Right atrium auricular region (tissue), 2 donors: ENCODE measurements at places on chromosomes 13 and 19. TPM values are rescaled to one million over a fixed set of nuclear protein-coding genes. Genes with fewer than 3 reads are reported as not detected.
A peak's percentile ranks its signal among the peaks of the same experiment; 100 is the strongest.

- H3K4me1 ChIP-seq = no peaks in the 10 kb centered on the region
- DNase-seq = no peak
- no peaks in the 10 kb centered on the region for H3K27me3 ChIP-seq
- H3K4me3 ChIP-seq = no peak overlapping the region
- no peaks in the 10 kb centered on the region for H3K36me3 ChIP-seq
Observed at GRCh38 chr13:73317140-73317539, 258.3 kb downstream of the KLF5 start.

DNA sequence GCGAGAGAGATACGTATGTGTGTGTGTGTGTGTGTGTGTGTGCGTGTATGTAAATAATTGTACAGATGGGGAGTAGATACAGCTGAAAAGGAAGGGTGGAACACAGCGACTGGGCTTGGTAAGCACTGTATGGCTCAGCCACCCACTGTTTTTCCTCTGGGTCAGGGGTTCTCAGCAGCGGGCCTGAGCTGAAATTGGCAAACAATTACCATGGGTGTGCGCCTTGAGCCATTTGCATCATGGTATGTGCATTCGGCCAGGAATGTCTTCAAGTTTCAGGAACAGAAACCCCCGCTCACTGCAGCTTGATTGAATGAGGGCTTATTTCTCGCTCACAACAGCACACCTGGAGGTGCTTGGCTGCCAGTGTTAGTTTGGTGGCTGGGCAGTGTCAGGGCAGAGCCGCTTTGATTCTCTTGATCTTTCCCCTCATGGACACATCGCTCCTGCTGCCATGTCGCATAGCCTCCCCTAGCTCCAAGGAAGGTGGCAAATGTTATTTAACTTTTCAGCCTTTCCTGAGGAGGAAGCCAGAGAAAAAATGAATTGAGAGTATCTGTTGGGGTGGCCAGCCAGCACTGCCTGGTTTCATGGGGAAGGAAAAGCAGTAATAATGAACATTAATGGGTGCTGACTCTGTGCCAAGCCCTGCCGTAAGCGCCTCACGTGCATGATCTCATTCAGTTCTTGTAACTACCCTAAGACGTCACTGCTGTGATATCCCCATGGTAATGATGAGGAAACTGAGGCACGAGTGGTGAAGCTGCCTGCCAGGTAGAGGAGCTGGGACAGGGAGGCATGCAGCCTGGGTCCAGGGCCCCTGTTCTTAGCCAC is 126.9 kb downstream of the SIPA1L3 start:
- peaks cover 18% of the 10 kb centered on the region for H3K4me1 ChIP-seq
- H3K27ac ChIP-seq = no peak overlapping the region
- H3K4me3 ChIP-seq = no peak overlapping the region
- H3K36me3 ChIP-seq = no peaks in the 10 kb centered on the region
- DNase-seq = no peak
- no peaks in the 10 kb centered on the region for H3K27me3 ChIP-seq

DNA sequence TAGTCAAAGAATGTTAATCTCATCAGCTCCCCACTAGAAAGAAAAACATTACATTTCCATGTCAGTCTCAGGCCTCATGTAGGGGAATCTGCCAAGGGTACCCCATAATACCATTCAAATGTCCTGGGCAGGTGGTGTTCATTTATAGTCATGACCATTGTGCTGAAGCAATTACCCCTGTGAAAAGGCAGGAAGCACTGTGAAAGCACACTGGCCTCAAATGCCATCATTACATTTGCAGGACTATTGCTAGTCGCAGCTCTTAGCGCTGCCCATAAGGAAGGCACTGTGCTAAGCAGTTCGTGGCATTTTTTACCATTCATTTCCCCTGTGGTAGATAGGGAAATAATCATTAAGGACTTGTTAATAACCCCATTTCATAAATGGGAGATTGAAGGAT is 109.0 kb downstream of the LHFPL6 start:
- H3K27ac ChIP-seq = no peak overlapping the region
- no peaks in the 10 kb centered on the region for H3K27me3 ChIP-seq
- H3K36me3 ChIP-seq = no peaks in the 10 kb centered on the region
- DNase-seq = no peak
- H3K4me1 ChIP-seq = peaks cover 38% of the 10 kb centered on the region

- DNase-seq = no peak
- no peaks in the 10 kb centered on the region for H3K4me1 ChIP-seq
- H3K27me3 ChIP-seq = no peaks in the 10 kb centered on the region
- H3K36me3 ChIP-seq = no peaks in the 10 kb centered on the region
Observed at GRCh38 chr13:60720590-60720989, 323.6 kb downstream of the TDRD3 start.

DNA sequence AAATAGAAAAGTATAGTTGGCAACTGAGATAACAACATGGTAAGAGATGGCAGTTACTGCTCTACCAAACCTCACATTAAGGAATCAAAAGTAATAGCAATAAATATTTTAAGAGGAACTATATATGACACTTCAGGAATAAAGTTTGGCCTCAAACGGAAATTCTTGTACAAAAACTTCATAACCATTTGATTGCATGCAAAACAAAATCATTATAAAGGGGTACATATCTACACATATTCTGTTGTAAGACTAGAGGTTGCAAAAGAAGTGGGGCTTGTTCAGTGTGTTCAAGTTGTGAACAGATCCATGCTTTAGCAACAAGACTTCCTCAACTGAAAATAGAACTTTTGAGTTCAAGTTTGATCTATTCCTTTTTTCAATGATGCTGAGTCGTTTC is 133.5 kb upstream of the MIR17HG start:
- no peak overlapping the region for H3K4me3 ChIP-seq
- H3K4me1 ChIP-seq = no peaks in the 10 kb centered on the region
- H3K27me3 ChIP-seq = no peaks in the 10 kb centered on the region
- H3K36me3 ChIP-seq = no peaks in the 10 kb centered on the region

DNA sequence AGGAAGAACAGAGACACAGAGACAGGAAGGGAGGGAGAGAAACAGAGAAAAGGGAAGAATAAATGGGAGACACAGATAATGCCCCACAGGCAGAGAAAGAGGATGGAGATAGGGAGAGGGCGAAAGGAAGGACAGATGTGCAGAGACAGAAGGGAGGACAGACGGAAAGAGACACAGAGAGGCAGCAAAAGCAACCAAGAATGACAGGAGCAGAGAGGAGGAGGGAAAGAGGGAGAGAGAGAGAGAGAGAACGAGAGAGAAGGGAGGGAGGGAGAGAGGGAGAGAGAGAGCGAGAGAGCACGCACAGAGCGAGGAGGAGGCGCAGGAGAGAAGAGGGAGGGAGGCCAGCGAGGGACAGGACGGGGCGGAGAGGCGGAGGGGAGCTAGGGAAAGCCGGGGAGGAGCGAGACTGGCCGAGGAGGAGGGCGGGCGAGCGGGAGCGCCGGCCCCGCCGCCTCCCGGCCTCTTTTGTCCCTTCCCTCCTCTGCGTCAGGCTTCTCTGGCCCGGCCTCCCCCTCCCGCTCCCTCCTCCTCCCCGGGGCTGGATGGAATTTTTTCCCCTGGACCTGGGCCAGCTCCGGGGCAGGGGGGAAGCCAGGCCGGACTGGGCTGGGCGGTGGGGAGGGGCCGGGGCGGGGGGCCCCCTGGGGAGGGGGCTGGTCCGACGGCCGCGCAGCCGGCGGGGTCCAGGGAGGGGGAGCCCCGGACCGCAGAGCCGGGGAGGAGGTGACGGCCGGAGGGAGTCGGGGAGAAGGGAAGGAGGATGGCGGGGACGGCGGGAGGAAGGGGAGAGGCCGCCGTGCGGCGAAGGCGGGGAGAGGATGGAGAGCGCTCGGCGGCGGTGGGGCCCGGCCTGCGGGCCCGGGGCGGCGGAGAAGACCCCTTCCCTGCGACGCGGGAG is 4.2 kb upstream of the SPACA6 start:
- no peaks in the 10 kb centered on the region for H3K27me3 ChIP-seq
- peak overlapping the region; percentile 97 for H3K27ac ChIP-seq
- H3K4me1 ChIP-seq = peaks cover 49% of the 10 kb centered on the region
- H3K36me3 ChIP-seq = peaks cover 12% of the 10 kb centered on the region
- DNase-seq = peak; percentile 88

- H3K36me3 ChIP-seq = no peaks in the 10 kb centered on the region
- no peak for DNase-seq
- no peak overlapping the region for H3K4me3 ChIP-seq
- H3K27ac ChIP-seq = no peak overlapping the region
- no peaks in the 10 kb centered on the region for H3K4me1 ChIP-seq
Observed at GRCh38 chr13:107034236-107034872, 466.4 kb upstream of the ARGLU1 start.

GRCh38 chr19:40266119-40266518 is 19.0 kb downstream of the AKT2 start:
- no peaks in the 10 kb centered on the region for H3K4me1 ChIP-seq
- peaks cover 23% of the 10 kb centered on the region for H3K36me3 ChIP-seq
- DNase-seq = no peak
- no peaks in the 10 kb centered on the region for H3K27me3 ChIP-seq
- peak overlapping the region; percentile 80 for H3K27ac ChIP-seq

The CGB5 gene
- not detected for total RNA-seq

The LILRA1 gene
- total RNA-seq = 0.47 TPM

- H3K4me1 ChIP-seq = no peaks in the 10 kb centered on the region
- no peak overlapping the region for H3K4me3 ChIP-seq
- H3K27ac ChIP-seq = no peak overlapping the region
- no peak for DNase-seq
Observed at GRCh38 chr19:518598-519231, 11.4 kb downstream of the TPGS1 start.

GRCh38 chr19:34269968-34270621 is 15.7 kb downstream of the GARRE1 start:
- no peaks in the 10 kb centered on the region for H3K27me3 ChIP-seq
- DNase-seq = peak; percentile 78
- no peaks in the 10 kb centered on the region for H3K36me3 ChIP-seq

DNA sequence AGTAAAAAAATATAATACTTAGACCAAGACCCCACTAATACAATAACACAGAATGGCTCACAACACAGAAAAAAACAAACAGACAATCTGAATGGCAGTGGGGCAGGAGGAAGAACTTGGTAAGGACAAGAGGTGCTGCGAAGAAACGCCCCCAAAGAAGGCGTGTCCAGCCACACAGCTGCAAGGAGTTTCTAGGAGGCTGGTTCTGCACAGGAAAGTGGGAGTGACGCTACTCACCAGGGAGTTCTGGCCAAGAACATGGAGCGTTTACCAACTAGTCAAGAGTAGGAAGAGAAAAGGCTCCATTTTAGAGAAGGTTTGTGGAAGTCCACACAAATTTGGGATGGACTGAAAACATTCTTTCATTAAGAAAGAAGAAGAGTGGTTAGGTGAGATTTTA is 95.3 kb upstream of the SLC15A1 start:
- H3K27me3 ChIP-seq = no peaks in the 10 kb centered on the region
- H3K4me3 ChIP-seq = no peak overlapping the region
- H3K27ac ChIP-seq = no peak overlapping the region
- H3K36me3 ChIP-seq = peaks cover 7% of the 10 kb centered on the region
- H3K4me1 ChIP-seq = peaks cover 18% of the 10 kb centered on the region

GRCh38 chr13:110127986-110128511 is 178.9 kb downstream of the COL4A1 start:
- peak overlapping the region; percentile 91 for H3K27ac ChIP-seq
- no peak overlapping the region for H3K4me3 ChIP-seq
- H3K36me3 ChIP-seq = no peaks in the 10 kb centered on the region
- peak; percentile 36 for DNase-seq
- H3K4me1 ChIP-seq = no peaks in the 10 kb centered on the region
- no peaks in the 10 kb centered on the region for H3K27me3 ChIP-seq

GRCh38 chr13:75333103-75333502 is 148.9 kb downstream of the TBC1D4 start:
- no peak overlapping the region for H3K4me3 ChIP-seq
- no peak overlapping the region for H3K27ac ChIP-seq
- DNase-seq = no peak
- no peaks in the 10 kb centered on the region for H3K4me1 ChIP-seq
- H3K36me3 ChIP-seq = peaks cover 19% of the 10 kb centered on the region

- no peaks in the 10 kb centered on the region for H3K36me3 ChIP-seq
- H3K27me3 ChIP-seq = no peaks in the 10 kb centered on the region
- no peak overlapping the region for H3K4me3 ChIP-seq
- no peak overlapping the region for H3K27ac ChIP-seq
- DNase-seq = no peak
- no peaks in the 10 kb centered on the region for H3K4me1 ChIP-seq
Observed at GRCh38 chr13:59770451-59770850, 393.3 kb downstream of the DIAPH3 start.

DNA sequence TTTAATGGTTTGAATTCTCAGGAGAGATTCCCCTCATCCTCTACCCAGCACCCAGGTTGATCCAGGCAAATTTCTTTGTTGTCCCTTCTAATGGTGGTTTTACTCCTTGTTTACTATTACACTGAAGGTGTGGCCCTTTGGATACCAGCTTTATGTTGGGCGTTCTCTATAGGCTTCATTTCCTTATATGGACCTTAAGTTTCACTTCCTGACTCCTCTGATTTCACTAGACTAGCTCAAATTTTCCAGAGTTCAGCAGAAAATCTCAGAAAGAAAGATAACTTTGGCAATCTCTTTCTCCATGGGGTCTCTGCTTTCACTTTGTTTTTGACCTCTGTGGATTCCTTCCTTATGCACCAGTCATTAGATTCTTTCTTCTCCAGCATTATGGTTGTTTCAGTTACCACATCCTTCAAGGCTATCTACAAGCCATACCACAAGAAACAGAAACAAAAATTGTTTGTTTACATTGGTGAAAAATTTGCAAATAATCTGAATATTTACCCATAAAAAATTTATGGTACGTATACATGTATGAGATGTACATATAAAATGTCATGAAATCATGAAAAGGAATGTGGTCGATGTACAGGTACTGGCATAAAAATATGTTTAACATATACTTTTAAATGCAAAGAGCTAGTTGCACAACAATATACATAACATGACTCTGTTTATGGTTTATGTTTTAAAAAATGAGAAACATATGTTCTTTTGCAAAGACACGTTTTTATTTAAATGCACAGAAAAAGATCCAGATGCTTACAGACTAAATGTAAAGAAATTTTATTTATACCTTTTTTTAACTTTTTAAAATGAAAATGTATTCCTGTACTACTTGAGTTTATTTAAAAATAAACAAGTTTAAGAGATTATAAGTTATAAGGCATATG is 212.6 kb downstream of the LACC1 start:
- DNase-seq = no peak
- no peaks in the 10 kb centered on the region for H3K4me1 ChIP-seq
- H3K4me3 ChIP-seq = no peak overlapping the region
- H3K36me3 ChIP-seq = no peaks in the 10 kb centered on the region

GRCh38 chr19:3320354-3320670 is 46.1 kb upstream of the NFIC start:
- no peaks in the 10 kb centered on the region for H3K4me1 ChIP-seq
- no peaks in the 10 kb centered on the region for H3K27me3 ChIP-seq
- no peak overlapping the region for H3K27ac ChIP-seq
- H3K36me3 ChIP-seq = no peaks in the 10 kb centered on the region
- H3K4me3 ChIP-seq = no peak overlapping the region

DNA sequence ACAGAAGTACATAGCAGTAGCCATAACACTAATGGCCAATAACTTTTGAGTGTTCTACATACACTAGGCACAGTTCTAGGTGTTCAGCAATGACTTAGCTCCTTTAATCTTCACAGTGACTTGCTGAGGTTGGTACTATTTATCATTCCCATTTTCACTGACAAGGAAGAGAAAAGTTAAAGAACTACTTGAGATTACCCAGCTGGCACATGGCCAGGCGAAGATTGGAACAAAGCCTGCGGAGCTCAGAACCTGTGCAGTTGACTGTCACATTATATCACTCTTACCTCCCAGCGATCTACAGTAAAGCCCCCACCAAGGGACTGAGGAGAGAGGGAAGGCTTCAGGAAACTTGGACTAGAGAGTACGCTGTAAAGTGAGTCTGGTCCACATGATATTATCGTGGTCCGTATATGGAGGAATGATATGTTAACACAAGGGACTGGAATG is 42.4 kb upstream of the WDFY2 start:
- H3K4me1 ChIP-seq = peaks cover 16% of the 10 kb centered on the region
- H3K36me3 ChIP-seq = no peaks in the 10 kb centered on the region
- no peak overlapping the region for H3K4me3 ChIP-seq
- DNase-seq = no peak
